ENCODE measurements at places on chromosomes 4 and X.

DNA sequence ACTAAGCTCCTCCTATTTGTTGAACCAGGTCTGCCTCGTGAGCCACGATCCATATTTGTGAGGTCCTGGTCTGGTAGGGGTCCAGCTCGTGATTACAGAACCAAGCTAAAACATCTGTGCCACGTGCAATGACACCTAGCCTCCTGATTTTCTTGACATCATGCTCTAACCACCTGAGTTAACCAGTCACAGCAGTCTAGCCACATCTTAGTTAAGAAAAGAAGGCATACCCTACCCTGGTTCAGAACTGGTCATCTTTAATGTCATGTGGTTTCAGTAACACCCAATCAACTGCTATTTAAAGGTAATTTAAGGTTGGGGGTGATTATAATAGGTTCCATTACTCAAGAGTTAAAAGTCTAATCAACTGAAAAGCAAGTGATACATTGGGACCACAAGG, 28.4 kb downstream of the ARHGEF6 start:
- H3K4me3 ChIP-seq: no peak overlapping the region
- peaks cover 65% of the 10 kb centered on the region for H3K4me1 ChIP-seq

- no peaks in the 10 kb centered on the region for H3K27me3 ChIP-seq
- H3K4me3 ChIP-seq: no peak overlapping the region
- no peak for DNase-seq
Measured at GRCh38 chr4:80141543-80141942, 55.8 kb upstream of the PRDM8 start.

GRCh38 chr4:125365731-125366130, 51.0 kb downstream of the FAT4 start:
- H3K27ac ChIP-seq: no peak overlapping the region
- no peaks in the 10 kb centered on the region for H3K27me3 ChIP-seq
- no peak for DNase-seq
- no peaks in the 10 kb centered on the region for H3K4me1 ChIP-seq

GRCh38 chrX:101287402-101287801, 3.7 kb downstream of the TAF7L start:
- H3K27me3 ChIP-seq: peaks cover 6% of the 10 kb centered on the region
- H3K36me3 ChIP-seq: no peaks in the 10 kb centered on the region
- H3K4me3 ChIP-seq: no peak overlapping the region
- DNase-seq: no peak
- no peak overlapping the region for H3K27ac ChIP-seq

DNA sequence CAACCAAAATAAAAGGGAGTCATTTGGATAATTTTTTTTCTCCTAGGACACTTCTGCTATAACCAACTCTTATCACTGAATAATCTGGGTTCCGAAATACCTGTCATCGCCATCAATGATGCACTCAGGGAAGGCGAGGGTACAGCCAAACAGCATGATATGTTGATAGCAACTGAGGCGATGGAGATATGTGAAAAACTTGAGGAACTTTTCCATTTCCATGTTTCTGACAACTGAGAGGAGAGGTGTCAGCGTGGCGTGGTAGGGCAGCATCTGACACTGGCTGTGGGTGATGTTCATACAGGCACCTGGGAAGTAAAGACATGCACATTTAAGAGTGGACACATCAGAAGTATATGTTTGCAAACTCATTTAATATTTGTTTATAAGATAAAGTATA, 74.6 kb downstream of the CORIN start:
- H3K27me3 ChIP-seq: no peaks in the 10 kb centered on the region
- H3K27ac ChIP-seq: no peak overlapping the region
- no peaks in the 10 kb centered on the region for H3K4me1 ChIP-seq

- H3K27ac ChIP-seq: no peak overlapping the region
- H3K4me3 ChIP-seq: no peak overlapping the region
- peaks cover 11% of the 10 kb centered on the region for H3K4me1 ChIP-seq
- no peak for DNase-seq
Measured at GRCh38 chr4:41882625-41883347, 52.4 kb upstream of the TMEM33 start.

- no peak overlapping the region for H3K4me3 ChIP-seq
- peaks cover 41% of the 10 kb centered on the region for H3K36me3 ChIP-seq
- H3K4me1 ChIP-seq: no peaks in the 10 kb centered on the region
- H3K27me3 ChIP-seq: no peaks in the 10 kb centered on the region
Measured at GRCh38 chrX:131741103-131741581, 197.3 kb downstream of the OR13H1 start.

- peak overlapping the region; percentile 2 for H3K4me3 ChIP-seq
- H3K36me3 ChIP-seq: no peaks in the 10 kb centered on the region
- peaks cover 13% of the 10 kb centered on the region for H3K27me3 ChIP-seq
- DNase-seq: no peak
Measured at GRCh38 chr4:83558680-83559079, 22.8 kb downstream of the GPAT3 start.

DNA sequence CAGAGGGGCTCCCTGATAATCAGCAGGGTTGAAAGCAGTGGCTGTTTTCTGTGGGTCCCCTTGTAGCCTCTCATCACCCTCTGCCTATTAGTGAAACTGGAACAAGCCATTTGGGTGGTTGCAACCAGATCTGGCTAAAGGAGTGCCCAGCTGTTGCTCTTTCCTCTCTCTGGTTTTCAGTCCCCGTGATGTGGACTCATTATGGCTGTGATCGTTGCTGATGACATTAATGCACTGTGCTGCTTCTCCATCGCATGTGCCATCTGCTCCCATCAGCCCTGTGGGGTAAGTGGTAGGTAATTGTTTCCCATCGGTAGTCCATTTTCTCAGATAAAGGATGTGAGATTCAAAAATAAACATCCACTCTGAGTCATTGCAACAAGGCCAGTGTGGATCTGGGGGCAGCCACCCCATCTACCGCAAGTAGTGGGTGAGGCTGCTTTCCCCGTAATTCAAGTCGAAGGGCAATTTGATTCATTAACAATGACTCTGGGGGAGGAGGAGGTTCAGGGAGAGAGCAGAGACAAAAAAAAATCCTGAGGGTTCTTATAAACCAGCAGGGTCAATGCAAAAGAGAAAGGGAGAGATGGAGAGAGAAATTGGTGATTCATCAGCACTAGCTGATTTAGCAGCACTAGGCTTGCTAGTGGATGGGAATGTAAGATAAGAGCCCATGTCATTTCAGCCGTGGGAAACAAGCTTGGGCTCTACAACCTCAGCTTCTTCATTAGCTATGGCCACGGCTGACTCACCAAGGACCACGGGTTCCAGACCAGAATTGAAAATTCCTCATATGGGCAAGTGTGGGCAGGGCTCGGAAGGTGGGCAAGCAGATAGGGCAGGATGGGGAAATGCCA, 357.8 kb downstream of the MID1IP1 start:
- H3K4me3 ChIP-seq: no peak overlapping the region
- peak overlapping the region; percentile 57 for H3K27ac ChIP-seq
- H3K27me3 ChIP-seq: no peaks in the 10 kb centered on the region
- H3K4me1 ChIP-seq: peaks cover 49% of the 10 kb centered on the region
- H3K36me3 ChIP-seq: no peaks in the 10 kb centered on the region
- DNase-seq: no peak

DNA sequence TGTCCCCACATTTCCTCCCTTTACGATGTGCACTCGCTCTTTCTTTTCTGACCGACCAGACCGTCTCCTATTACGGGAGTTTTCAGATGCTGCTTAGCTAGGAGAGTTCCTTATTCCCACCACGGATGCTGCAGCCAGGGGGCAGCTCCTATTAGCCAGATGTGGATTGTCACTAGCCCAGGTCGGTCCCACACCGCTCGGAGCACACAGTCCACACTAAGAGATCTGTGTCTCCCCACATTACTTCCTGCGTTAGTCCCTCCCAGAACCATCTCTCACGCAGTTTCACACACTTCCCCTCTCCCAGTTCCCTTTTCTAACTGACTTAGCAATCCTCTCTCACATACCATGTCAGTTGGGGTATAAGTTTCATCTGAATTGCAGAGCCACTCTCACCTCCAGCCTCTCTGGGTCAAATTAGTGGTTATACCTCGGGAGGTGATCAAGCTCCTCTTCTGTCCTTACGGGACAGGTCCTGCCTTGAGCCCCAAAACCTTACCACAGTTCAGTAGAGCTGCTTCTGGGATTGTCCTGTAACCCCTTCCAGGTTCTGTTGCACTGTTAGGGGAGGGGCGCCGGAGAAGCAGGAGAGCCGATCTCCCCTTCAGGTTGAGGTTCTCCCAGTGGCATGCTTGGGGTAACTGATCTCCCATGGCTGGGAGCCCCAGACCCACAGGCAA, 28.2 kb downstream of the SULT1E1 start:
- peaks cover 8% of the 10 kb centered on the region for H3K4me1 ChIP-seq
- H3K4me3 ChIP-seq: peak overlapping the region; percentile 72
- H3K36me3 ChIP-seq: no peaks in the 10 kb centered on the region
- no peak for DNase-seq
- no peaks in the 10 kb centered on the region for H3K27me3 ChIP-seq
- no peak overlapping the region for H3K27ac ChIP-seq

- no peaks in the 10 kb centered on the region for H3K4me1 ChIP-seq
- no peak overlapping the region for H3K27ac ChIP-seq
- H3K36me3 ChIP-seq: no peaks in the 10 kb centered on the region
- no peak for DNase-seq
- no peak overlapping the region for H3K4me3 ChIP-seq
Measured at GRCh38 chr4:42995343-42995944, 102.9 kb downstream of the GRXCR1 start.

- peaks cover 61% of the 10 kb centered on the region for H3K36me3 ChIP-seq
- peak overlapping the region; percentile 71 for H3K27ac ChIP-seq
- no peaks in the 10 kb centered on the region for H3K27me3 ChIP-seq
- H3K4me3 ChIP-seq: peak overlapping the region; percentile 31
- no peak for DNase-seq
Measured at GRCh38 chr4:177322881-177323280, 13.2 kb downstream of the NEIL3 start.

- H3K36me3 ChIP-seq: no peaks in the 10 kb centered on the region
- no peak for DNase-seq
- H3K27me3 ChIP-seq: peaks cover 3% of the 10 kb centered on the region
- H3K4me3 ChIP-seq: no peak overlapping the region
Measured at GRCh38 chr4:113059449-113060182, 10.2 kb downstream of the ANK2 start.
